ENCODE measurements at places on chromosomes 1 and 21. TPM values are rescaled to one million over a fixed set of nuclear protein-coding genes. Genes with fewer than 3 reads are reported as not detected.

DNA sequence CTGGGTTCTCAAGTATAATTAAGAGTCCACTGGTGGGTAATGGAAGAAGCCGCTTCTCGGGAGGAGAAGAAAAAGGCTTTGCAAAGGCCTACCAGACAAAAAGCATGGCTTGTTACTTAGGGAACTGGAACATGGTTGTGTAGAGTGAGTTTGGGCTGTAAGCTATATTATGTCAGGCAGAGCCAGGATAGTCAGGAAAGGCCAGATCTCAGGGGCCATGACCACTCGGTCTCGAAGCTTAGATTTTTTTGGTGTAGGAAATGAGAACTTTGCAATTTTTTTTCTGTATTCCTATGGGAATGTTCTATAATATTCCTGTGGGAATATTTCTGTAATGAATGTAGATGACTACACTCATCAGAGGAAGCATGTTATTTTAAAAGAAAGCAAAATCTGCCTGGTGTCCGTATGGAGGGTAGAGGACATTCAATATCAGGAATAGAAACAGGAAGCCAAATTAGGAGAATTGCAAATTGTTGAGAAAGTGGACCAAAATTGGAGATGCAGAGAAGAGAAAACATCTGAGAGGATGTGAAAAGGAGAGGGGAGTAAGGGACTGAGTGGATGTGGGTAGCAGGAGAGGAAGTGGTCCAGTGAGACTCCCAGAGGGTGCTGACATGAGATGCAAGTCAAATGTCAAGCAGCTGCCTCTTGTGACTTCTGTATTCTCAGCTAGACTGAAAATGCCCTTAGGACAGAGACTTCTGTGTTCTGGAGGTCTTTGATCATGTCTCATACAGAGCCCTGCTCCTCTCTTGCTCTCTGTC is 45.2 kb upstream of the HAO2 start:
- peaks cover 12% of the 10 kb centered on the region for H3K4me1 ChIP-seq
- no peak overlapping the region for H3K4me3 ChIP-seq
- peaks cover 21% of the 10 kb centered on the region for H3K27me3 ChIP-seq

DNA sequence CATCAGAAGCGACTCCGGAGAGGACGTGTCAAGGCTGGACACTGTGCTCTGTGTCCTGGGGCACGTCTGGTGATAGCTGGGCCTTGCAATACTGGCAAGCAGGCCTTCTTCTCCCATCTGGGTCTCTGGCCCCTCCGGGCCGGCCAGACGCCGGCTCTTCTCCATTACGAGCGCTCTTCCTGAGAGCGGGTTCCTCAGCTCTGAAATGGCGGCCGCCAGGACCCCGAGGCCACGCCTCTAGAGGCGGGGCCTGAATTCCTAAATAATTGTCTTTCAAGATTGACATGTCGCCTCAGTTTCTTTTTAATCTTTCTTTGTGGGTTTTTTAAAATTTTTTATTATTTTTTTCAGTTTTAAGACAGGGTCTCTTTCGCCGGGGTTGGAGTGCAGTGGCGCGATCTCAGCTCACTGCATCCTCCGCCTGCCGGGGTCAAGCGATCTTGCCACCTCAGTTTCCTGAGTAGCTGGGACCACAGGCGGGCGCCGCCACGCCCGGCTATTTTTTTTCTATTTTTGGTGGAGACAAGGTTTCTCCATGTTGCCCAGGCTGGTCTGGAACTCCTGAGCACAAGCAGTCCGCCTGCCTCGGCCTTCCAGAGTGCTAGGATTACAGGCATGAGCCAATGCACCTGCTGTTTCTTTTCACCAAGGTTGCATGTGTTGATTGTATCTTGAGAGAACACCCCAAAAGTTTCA is 9.2 kb downstream of the RNF2 start:
- no peaks in the 10 kb centered on the region for H3K27me3 ChIP-seq
- H3K27ac ChIP-seq = no peak overlapping the region
- no peak overlapping the region for H3K4me3 ChIP-seq
- H3K36me3 ChIP-seq = peaks cover 8% of the 10 kb centered on the region
- no peak for DNase-seq
- H3K4me1 ChIP-seq = peaks cover 63% of the 10 kb centered on the region

DNA sequence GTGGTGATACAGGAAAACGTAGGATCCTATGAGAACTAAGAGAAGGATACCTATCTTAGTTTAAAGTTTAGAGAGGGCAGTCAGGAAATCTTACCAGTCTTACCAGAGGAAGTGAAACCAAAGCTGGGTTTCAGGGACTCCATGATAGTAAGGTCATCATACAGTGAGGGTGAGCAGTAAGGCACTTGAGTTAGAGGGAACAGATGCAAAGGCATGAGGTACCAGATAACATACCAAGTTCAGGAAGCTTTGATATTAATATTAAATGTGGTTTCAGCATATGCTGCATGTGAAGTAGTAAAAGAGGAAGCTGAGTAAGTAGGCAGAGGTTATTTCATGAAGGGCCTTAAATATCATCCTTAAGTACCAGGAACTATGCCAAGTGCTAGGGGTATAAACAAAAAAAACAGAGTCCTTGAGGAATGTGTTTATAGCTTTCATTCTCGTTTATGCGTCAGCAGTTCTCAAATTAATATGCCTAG is 16.9 kb downstream of the ATG4C start:
- H3K27ac ChIP-seq = peak overlapping the region; percentile 18
- H3K27me3 ChIP-seq = no peaks in the 10 kb centered on the region
- DNase-seq = peak; percentile 15
- H3K4me3 ChIP-seq = no peak overlapping the region
- peaks cover 11% of the 10 kb centered on the region for H3K36me3 ChIP-seq

GRCh38 chr1:101147381-101147780 is 89.4 kb upstream of the S1PR1 start:
- no peak for DNase-seq
- H3K36me3 ChIP-seq = no peaks in the 10 kb centered on the region
- H3K27ac ChIP-seq = no peak overlapping the region
- peaks cover 11% of the 10 kb centered on the region for H3K4me1 ChIP-seq
- no peaks in the 10 kb centered on the region for H3K27me3 ChIP-seq

DNA sequence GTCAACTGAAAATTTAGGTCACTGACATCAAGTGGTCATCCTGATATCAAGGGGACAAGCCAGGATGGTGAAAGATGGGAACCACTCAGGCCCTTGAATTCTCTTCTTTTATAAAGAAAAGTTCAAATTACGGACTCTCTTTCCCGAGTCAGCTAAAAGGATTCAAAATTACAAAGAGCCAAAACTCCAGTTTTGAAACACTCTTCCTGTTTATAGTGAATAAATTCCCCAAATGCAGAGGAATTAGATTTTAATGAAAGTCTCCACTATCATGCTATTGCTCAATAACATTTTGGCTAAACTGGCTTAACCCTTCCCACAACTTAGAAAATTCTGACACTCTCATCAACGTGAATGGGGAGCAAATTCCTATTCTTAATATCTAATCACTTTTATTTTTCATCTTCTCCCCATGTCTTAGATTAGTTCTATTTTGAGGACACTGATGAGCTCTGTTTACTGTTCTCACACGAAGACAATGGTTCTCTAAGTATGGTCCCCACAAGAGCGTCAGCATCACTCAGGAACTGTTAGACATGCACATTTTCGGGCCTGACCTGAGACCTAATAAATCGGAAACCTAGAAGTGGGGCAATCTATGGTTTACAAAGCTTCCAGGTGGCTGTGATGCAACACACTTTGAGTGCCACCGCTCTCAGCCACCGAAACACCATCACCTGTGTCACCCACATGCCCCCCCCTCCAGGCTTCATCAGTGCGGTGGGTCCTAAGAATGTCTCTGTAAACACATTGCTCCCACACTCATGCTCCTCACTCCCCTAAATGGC is 64.4 kb upstream of the TIAM1 start:
- H3K27ac ChIP-seq = peak overlapping the region; percentile 63
- peaks cover 12% of the 10 kb centered on the region for H3K4me1 ChIP-seq
- no peak for DNase-seq
- no peaks in the 10 kb centered on the region for H3K36me3 ChIP-seq

DNA sequence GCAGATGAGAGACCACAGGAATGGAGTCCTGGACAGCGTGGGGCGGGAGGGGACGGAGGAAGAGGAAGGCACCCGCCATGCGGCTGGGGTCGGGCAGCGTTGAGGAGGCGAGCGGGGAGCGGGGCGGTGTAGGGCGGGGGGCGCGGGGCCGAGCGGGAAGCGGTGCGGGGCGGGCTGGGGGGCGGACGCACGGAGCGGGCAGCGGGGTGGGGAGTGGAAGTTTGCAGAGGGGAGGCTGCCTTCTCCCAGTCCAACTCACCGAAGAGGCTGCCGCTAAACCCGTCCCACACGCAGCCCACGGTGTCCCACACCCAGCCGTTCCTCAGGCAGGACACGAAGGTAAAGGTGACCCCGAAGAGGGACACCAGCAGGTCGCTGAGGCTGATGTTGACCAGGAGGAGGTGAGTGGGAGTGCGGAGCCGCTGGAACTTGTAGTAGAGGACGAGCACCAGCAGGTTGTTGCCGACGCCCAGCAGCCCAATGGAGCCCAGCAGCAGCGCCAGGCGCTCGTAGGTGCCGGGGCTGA is 483 bp downstream of the CHML start:
- peak overlapping the region; percentile 90 for H3K4me3 ChIP-seq
- H3K27ac ChIP-seq = peak overlapping the region; percentile 78
- H3K4me1 ChIP-seq = peaks cover 52% of the 10 kb centered on the region

- H3K27ac ChIP-seq = no peak overlapping the region
- no peaks in the 10 kb centered on the region for H3K36me3 ChIP-seq
- DNase-seq = no peak
- H3K4me3 ChIP-seq = no peak overlapping the region
These were observed 9.5 kb upstream of the TAS1R2 start for GRCh38 chr1:18868801-18869424.

GRCh38 chr21:14766241-14766640 is 220.1 kb upstream of the SAMSN1 start:
- no peaks in the 10 kb centered on the region for H3K36me3 ChIP-seq
- DNase-seq = no peak
- H3K4me1 ChIP-seq = peaks cover 11% of the 10 kb centered on the region
- H3K27ac ChIP-seq = peak overlapping the region; percentile 61
- H3K4me3 ChIP-seq = no peak overlapping the region

JMJD4 gene
- polyA plus RNA-seq = 31.9 TPM

CFHR1 gene
- not detected for polyA plus RNA-seq

- peaks cover 12% of the 10 kb centered on the region for H3K27me3 ChIP-seq
- DNase-seq = no peak
- H3K36me3 ChIP-seq = no peaks in the 10 kb centered on the region
- H3K27ac ChIP-seq = no peak overlapping the region
- H3K4me1 ChIP-seq = peaks cover 4% of the 10 kb centered on the region
These were observed 36.6 kb downstream of the H3-3A start for GRCh38 chr1:226098870-226099835.

GRCh38 chr1:110255392-110255787 is 45.3 kb downstream of the KCNC4 start:
- H3K4me3 ChIP-seq = no peak overlapping the region
- H3K36me3 ChIP-seq = no peaks in the 10 kb centered on the region
- no peaks in the 10 kb centered on the region for H3K4me1 ChIP-seq
- peaks cover 5% of the 10 kb centered on the region for H3K27me3 ChIP-seq

GRCh38 chr1:118960567-118961136 is 27.5 kb downstream of the TBX15 start:
- H3K36me3 ChIP-seq = no peaks in the 10 kb centered on the region
- no peak overlapping the region for H3K4me3 ChIP-seq
- no peak for DNase-seq
- peaks cover 10% of the 10 kb centered on the region for H3K27me3 ChIP-seq
- H3K4me1 ChIP-seq = no peaks in the 10 kb centered on the region

FCGR2B gene
- 0.16 TPM for polyA plus RNA-seq

- no peak overlapping the region for H3K4me3 ChIP-seq
- peaks cover 2% of the 10 kb centered on the region for H3K27me3 ChIP-seq
- no peak overlapping the region for H3K27ac ChIP-seq
- no peak for DNase-seq
- H3K4me1 ChIP-seq = no peaks in the 10 kb centered on the region
These were observed 52.6 kb downstream of the PRDM16 start for GRCh38 chr1:3121401-3122210.

RIPPLY3 gene
- polyA plus RNA-seq = not detected

GRCh38 chr1:12184008-12184681 is 17.4 kb downstream of the TNFRSF1B start:
- peak overlapping the region; percentile 66 for H3K27ac ChIP-seq
- no peak overlapping the region for H3K4me3 ChIP-seq
- no peaks in the 10 kb centered on the region for H3K36me3 ChIP-seq

PIK3R3 gene
- 0.82 TPM for polyA plus RNA-seq

TMEM35B gene
- polyA plus RNA-seq = 146 TPM

DNA sequence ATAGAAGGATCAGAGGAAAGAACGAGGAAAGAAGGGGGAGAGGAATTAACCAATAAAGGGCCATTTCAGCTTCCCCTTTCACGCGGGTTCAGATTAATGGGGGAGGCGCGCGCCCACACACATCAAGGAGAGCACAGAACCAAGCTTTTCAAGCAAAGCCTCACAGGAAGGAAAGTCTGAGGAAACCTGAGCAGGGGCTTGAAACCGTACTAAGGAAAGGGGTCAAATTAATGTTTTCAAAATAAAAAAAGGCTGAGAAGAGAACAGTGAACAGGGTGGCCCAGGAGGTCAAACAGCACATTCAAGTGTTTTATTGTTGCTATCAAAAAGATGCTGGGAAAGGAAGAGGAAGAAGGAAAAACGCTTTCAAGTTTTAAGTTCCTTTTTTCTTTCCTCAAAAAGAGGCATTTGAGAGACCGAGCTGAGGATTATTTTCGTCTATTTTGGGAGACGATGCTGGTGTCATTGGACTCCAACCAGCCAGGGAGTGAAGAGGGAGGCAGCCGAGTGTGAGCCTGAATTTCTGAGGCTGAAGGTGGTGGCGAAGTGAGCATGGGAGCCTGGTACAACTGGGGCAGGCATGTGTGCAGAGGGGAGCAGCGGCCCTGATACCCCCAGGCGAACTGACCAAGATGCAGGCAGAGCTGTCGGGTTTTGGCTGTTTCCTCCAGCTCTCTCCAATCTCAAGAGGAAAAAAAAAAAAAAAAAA is 88.4 kb downstream of the PROX1 start:
- no peaks in the 10 kb centered on the region for H3K4me1 ChIP-seq
- DNase-seq = no peak
- H3K27me3 ChIP-seq = peaks cover 30% of the 10 kb centered on the region
- H3K36me3 ChIP-seq = no peaks in the 10 kb centered on the region
- H3K4me3 ChIP-seq = no peak overlapping the region
- no peak overlapping the region for H3K27ac ChIP-seq

- no peak overlapping the region for H3K27ac ChIP-seq
- peaks cover 7% of the 10 kb centered on the region for H3K36me3 ChIP-seq
- H3K4me1 ChIP-seq = no peaks in the 10 kb centered on the region
- H3K27me3 ChIP-seq = peaks cover 5% of the 10 kb centered on the region
These were observed 124.8 kb downstream of the LRIG2 start for GRCh38 chr1:113197719-113198330.

GRCh38 chr1:151579436-151580225 is 32.2 kb upstream of the SNX27 start:
- DNase-seq = no peak
- no peak overlapping the region for H3K27ac ChIP-seq
- H3K4me3 ChIP-seq = no peak overlapping the region
- no peaks in the 10 kb centered on the region for H3K4me1 ChIP-seq

HRNR gene
- polyA plus RNA-seq = not detected

SLC6A17 gene
- polyA plus RNA-seq = not detected

RNU1-4 gene
- polyA plus RNA-seq = not detected

- H3K27me3 ChIP-seq = no peaks in the 10 kb centered on the region
- DNase-seq = no peak
- H3K4me3 ChIP-seq = no peak overlapping the region
These were observed 509.0 kb upstream of the CXADR start for GRCh38 chr21:17003763-17004373.
